Suppressor macrophage treated with lipopolysaccharide for 1 hour (primary cell): ENCODE measurements at places on chromosomes 7 and 10.

- DNase-seq, result no peak
These were observed 497.3 kb upstream of the GALNT17 start for GRCh38 chr7:70634610-70635068.

DNA sequence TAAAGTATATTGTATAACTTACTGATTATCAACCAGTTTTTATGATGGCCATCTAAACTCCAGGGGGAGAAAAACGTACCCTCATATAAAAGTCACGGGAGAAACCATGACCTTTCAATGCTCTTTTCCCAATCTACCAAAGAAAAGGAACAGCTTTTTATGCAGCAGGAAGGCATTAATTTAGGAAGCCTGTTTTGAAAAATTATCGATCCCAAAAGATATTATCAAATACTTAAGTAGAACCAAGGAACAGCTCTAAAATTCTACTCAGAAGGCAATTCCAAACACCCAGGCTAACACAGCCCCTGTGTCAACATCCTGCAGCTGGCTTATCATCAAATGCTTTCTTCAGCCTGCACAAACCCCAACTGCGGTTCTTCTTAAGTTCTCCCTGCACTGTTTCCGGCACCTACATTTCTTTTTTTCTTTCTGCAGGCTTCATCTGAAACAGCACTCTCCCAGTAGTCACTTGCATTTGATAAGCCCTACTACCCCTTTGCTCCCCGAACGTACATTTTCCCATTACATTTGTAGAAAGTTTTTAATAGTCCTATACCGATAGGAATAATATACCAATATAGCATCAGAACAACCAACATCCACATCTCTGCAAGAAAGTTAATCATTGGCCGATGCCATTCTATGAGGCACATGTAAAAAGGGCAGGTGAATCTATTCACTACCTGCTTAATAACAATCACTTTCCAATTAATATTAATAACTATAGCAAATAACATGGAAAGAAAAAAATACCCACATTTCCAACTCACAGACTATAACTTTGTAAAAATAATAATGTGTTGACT is 47.9 kb downstream of the PIP4K2A start:
- DNase-seq, result no peak

DNA sequence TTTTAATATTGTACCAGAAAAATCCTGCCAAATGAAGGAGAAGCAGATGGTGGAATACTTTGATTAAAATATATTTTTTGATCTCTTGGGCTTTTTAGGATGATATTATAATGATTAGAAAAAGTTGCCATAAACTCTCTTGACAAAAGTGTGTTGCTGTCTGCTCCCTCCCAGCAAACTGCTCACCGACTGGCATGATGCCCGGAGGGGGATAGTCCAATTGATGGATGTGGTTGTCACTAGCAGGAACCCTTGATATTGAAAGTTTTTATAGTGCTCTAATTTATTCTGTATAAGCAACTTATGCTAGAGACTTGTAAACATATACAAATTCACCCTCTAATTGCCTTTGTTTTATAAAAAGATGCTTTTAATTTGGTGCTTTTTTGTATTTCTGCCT is 114.0 kb downstream of the DNAH11 start:
- DNase-seq, result no peak

DNA sequence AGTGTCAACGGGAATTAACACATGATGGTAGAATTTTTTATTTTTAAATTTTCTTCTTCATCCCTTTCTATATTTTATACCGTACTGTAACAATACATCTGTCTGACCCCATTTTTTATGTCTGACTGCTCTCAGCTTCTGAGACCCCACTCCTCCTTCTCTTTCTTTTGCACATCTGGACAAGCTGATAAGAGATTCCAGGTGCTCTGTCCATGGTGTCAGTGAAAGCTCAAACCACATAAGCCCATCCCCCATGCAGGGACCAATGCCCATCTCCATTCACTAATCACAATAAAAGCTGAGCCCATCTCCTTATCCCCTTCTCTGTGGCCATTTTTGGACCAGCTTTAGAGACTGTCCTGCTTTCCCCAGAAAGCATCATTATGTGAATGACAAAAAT is 8.7 kb downstream of the GSDME start:
- DNase-seq, result no peak

GRCh38 chr10:90418869-90419652 is 438.8 kb downstream of the HTR7 start:
- no peak for DNase-seq

DNA sequence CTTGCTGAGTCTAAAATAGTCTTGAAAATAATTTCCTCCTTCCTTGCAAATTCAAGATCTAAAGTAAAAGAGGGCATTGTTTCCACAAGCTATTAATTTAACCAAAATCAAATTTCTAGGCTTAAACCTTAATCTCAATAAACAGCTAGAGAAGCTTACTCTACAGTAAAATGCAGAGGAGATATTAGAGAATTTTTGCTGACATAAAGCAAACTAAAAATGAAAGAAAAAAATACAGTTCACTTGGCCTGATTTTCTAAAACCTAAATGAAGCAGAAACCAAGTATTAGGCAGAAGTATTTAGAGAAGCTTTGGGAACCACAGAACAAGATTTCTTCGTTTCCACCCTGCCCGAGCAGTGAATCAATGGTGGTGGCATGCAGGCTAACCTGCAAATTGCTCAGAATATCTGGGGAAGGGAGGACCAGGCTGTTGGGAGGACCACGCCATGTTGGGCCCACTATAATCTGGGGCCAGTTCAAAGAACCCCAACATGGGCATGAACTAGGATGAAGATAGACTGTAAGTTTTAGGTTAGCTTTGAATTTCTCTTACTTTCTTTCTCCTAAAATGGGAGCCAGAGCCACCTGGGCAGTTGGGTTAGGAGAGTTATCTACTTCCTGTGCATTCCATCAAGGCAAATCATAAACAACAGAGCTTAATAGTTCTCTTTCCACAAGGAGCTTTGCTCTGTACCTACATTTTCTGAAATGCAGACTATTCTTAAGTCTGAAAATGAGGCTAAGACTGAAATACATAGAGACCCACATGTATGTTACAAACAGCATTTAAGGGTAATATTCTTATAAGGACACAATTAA is 4.1 kb downstream of the LAMB1 start:
- no peak for DNase-seq

- DNase-seq, result no peak
These were observed 37.2 kb downstream of the EXOC4 start for GRCh38 chr7:133290041-133290440.

- DNase-seq, result no peak
These were observed 43.6 kb upstream of the ZNF32 start for GRCh38 chr10:43692051-43692825.

DNA sequence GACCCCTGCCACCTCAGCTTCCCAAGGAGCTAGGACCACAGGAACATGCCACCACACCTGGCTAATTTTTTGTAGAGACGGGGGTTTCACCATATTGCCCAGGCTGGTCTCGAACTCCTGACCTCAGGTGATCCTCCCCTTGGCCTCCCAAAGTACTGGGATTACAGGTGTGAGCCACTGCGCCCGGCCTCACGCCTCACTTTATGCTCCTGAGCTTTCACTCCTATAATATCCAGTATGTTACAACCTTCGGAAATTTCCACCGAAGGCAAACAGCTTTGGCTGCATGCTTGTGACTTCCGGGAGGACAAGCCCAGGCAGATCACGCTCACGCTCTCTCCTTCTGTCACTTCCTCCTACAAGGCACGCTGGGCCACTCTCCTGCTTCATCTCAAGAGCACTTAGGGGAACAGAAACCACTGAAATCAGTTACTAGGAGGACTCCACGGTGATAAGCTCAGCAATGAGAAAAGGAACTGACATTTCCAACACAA is 4.4 kb upstream of the MAD1L1 start:
- peak; percentile 91 for DNase-seq

- no peak for DNase-seq
These were observed 14.7 kb upstream of the LEP start for GRCh38 chr7:128226132-128226980.

- peak; percentile 20 for DNase-seq
These were observed 126.3 kb upstream of the CELF2 start for GRCh38 chr10:10891124-10892082.

DNA sequence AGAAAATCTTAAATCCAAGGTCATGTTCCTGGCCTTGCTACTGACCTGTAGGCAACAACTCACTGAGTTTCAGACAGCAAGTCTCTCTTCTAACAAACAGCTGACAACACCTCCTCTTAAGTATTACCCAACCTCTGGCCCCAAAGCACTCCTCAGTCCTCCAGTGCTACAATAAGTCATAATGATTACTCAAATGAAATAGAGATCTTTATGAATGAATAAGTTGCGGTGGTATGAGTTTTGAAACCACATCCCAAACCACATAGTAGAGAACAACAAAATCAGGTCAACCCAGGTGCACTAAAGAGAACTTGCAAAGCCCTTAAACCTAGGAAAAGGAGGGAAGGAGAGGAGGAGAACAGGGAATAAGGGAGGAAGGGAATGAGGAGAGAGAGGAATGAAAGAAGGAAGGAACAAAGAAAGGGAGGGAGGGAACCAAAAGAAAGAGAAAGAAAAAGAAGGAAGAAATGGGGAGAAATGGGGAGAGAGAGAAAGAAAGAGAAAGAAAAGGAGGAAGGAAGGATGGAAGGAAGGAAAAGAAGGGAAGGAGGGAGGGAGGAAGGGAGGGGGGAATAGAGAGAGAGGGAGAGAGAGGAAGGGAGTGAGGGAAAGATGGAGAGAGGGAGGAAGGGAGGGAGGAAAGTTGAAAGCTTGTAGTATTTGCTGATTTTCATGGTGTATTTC is 142.8 kb upstream of the CALCR start:
- DNase-seq, result no peak

GRCh38 chr10:77168161-77168560 is 469.4 kb downstream of the KCNMA1 start:
- DNase-seq, result no peak

GRCh38 chr10:17077346-17077781 is 52.2 kb downstream of the CUBN start:
- DNase-seq, result no peak

- DNase-seq, result peak; percentile 60
These were observed 91.8 kb downstream of the SH3PXD2A start for GRCh38 chr10:103763374-103764202.

DNA sequence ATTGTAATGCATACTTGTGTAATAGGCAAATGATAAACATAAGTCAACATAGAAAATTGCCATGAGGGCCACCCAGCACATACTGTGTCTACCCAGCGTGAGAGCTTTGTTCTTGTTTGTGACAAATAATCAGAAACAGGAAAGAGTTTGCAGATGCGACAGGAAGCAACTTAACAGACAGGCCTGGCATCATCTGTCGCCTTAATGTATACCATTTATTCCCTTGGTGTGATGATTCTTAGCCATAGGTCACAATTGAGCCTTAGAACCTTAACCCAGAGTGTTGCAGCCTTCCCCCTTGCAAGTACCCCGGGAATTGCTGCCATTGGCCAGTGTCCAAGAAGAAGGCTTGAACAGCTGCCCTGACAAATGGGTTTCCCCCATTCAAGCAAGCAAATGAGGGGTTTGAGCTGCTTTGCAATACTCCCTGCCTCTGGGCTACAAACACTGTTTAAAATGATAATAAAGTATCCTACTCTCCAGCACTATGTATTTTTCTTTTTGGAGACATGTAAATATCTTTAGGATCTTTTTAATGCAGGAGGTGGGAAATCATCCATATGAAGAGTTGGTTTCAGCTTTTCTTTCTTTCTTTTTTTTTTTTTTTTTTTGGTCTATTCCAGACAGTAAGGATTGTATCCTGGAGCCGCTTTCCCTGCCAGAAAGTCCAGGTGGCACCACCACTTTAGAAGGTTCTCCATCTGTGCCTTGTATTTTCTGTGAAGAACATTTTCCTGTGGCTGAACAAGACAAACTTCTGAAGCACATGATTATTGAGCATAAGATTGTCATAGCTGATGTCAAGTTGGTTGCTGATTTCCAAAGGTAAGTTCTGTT is 80.0 kb downstream of the ZNF277 start:
- DNase-seq, result no peak

GRCh38 chr7:55303220-55303619 is 61.9 kb upstream of the LANCL2 start:
- no peak for DNase-seq

DNA sequence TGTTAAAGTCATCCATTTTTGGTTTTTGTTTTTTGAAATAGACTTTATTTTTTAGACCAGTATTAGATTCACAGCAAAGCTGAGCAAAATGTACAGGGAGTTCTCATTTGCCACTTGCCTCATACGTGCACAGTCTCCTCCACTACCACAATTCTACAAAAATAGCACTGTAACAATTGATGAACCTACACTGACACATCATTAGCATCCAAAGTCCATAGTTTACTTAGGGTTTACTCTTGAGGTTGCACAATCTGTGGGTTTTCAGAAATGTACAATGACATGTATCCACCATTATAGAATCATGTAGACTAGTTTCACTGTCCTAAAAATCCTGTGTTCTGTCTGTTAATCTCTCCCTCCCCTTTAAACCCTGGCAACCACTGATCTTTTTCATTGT is 125.8 kb upstream of the PDSS1 start:
- DNase-seq, result peak; percentile 79

DNA sequence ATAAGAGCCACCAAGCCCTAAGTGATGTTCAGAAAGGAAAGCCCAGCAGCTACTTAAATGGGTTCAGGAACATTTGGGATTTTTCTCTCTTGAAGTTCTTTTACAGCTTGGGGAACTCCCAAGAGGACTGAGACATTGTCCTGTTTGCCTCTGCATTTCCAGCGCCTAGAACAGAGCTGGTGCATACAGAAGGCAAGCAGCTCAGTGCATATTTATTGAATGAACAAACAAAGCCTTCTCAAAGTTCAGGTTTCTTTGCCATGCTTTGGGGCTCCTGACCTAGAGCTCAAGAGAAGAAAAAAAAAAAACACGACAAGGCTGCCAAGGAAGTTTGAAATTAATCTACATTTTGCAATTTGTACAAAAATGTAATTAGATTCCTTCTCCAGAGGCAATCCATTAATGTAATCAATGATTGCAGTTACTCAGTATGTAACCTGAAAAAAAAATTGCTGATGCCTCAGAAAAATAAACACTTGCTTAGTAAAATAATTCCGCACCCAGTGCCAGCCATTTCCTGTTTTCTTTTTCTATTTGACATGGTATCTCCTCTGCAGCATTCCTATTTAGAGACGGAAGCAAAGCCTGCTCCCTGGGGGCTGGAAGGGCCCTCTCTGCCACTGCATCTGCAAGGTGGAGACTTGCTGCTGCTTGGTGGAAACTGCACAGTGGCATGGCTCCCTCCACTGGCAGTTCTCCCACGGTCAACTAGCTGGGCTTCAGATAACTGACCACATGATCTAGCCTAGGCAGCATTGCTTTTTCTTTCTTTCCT is 157.3 kb downstream of the TMEM178B start:
- DNase-seq, result no peak

- no peak for DNase-seq
These were observed 332.0 kb upstream of the FZD1 start for GRCh38 chr7:90931986-90932916.

DNA sequence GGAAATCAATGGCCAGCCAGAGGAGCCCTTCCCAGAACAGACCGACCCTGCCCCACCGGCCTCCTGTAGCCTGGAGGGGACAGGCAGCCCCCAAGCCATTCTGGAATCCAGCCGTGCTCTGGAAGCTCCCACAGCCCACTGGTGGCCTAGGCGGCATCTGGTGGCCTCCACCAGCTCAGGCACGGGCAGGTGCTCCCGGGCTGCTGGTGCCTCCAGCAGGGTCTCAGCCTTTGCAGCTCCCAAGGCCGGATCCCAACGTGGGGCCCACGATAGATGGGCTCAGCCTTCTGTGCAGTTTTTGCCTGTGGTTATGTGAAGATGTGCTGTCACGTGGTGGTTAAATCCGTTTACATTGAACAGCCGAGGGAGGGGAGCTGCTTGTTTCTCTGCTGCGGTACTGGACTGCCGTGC is 44.4 kb downstream of the JAKMIP3 start:
- no peak for DNase-seq
